ENCODE measurements at places on chromosomes 16 and 17.

- DNase-seq: peak; percentile 64
Measured at GRCh38 chr17:45146890-45147580, 1.2 kb upstream of the HEXIM1 start.

GRCh38 chr17:82050761-82051641 is 610 bp downstream of the RFNG start:
- no peak for DNase-seq

DNA sequence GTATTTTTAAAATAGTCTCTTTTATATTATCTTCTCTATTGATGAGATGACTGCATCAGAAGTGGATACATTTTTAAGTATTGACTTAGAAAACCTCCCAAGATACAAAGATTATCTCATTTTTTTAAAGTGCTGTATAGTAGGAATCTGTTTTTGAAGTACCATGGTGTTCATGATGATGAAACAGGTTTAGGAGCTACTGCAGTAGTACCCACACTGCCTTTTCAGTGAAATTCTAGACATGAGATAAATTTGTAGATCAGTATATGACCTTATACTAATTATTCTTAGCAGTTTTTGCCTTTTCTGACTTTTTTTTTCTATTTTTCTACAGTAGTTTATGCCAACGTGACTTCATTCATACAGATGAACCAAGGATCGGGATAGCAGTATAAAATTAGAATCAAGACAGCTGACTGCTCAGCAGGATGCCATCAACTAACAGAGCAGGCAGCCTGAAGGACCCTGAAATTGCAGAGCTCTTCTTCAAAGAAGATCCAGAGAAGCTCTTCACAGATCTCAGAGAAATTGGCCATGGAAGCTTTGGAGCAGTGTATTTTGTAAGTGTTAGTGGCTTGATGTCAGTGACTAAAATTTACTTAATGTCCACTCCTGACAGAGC is 61.1 kb downstream of the TAOK1 start:
- no peak for DNase-seq

DNA sequence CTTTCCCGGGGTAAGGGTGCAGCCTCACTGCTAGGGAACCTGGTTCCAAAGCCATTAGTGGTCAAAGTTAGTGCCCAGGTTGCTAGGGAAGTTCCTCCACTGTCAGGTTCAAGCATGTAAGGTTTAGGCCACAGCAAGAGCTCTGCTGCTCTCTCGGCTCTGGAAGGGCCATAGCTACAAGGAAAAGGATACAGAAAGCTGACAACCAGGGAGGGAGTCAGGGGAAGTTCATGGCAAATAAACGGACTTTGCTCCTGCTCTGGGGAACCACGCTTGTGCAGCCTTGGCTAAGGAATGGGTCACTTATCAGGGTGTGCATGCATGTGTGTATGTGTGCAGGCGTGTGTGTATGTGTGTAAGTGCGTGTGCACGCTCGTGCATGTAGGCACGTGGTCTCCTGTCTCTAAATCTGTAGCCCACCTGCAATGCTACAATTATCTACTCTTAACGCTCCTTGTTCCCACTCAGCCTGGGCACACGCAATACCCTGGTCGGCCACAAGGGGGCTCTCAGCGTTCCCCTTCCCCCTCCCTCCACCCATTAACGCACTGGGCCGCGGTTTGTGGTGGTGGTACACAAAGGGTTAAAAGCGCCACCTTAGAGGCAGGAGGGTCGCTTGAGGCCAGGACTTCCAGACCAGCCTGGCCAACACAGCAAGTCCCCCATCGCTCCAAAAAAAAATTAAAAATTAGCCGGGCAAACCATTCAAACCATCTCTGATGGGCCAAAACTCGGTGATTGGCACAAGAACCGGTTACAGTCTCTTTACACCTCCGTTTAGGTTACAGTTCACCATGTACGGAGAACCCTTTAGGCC is 48.4 kb upstream of the KDM8 start:
- peak; percentile 42 for DNase-seq

DNA sequence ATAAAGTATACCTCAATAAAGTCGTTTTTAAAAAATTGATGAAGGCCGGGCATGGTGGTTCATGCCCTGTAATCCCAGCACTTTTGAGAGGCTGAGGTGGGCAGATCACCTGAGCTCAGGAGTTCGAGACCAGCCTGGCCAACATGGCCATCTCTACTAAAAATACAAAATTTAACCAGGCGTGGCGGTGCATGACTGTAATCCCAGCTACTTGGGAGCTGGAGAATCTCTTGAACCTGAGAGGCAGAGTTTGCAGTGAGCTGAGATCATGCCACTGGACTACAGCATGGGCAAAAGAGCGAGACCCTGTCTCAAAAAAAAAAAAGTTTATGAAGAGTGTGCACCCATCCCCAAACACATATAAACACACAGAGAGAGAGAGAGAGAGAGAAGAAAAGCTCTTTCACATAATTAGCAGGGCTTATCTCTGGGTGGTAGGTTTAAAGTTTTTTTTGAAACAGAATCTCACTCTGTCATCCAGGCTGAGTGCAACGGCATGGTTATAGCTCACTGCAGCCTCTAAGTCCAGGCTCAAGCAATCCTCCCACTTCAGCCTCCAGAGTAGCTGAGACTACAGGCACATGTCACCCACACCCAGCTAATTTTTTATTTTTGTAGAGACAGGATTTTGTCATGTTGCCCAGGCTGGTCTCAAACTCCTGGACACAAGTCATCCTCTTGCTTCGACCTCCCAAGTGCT is 3.0 kb downstream of the SREBF1 start:
- DNase-seq: peak; percentile 24

GRCh38 chr16:72721981-72722380 is 325.9 kb downstream of the ZFHX3 start:
- DNase-seq: no peak

- no peak for DNase-seq
Measured at GRCh38 chr17:70172923-70173322, 3.6 kb downstream of the KCNJ2 start.

- no peak for DNase-seq
Measured at GRCh38 chr17:8338753-8339140, 893 bp upstream of the ODF4 start.

DNA sequence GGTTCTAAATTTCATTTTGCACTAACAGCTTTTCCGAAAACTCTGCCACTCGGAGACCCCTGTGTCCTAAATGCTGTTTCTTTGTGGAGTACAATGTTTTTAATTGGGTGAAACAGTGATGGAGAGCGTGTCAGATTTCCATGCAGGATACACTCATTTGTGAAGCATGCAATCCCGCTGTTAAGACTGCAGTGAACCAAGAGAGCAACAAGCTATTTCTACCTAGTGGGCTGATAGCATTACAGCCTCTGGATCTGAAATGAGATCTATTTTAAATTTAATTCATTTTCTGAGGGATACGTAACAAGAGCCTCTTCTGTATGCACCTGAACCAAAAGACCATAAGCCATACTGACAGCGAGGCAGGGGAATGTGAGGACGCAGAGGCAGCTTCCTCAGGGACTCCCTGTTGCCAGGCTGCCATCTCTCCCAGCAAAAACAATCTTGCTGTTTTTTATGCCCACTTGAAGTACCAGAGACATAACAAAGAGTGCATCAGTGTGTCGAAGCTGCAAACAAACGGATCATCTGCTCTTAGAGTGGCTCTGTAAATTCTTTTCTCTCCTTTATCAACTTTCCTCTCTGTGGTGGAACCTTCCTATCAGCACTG is 199.9 kb upstream of the COX10 start:
- no peak for DNase-seq

GRCh38 chr17:43732958-43733357 is 25.6 kb downstream of the SOST start:
- DNase-seq: no peak

Measured in inflammatory macrophage (primary cell).